ENCODE measurements at places on chromosomes 4 and X. TPM values are rescaled to one million over a fixed set of nuclear protein-coding genes. Genes with fewer than 3 reads are reported as not detected.

DNA sequence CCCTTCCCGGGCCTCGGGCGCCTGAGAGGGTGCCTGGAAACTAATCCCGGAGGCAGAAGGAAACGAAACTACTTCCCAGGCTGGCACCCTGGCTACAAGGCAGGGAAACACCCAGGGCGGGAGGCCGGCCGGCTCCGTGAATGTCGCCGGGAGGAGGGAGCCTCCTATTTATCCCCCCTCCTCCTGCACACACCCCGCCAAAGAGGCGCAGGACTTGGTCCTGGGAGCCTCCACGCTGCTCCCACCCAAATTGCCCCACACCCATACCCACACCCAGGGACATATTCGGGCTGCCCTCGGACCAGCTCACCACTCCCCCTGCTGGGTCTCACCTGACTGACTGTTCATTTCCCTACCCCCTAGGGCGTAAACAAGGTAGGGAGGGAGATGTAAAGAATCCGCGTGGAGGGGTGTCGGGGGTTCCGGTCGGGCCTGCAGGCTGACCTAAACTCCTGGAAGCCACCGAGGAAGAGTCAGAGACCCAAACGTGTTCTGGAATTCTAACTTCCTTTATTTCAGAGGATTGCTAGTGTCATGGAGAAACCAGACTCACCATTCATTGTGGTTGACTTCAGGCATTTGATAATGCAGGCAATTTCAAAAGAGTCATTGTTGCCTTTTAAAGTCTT is at the start of gene BTC:
BTC (minus strand) TSS at position 142 of the 629 bp plus-strand sequence. CDS start 198 bp downstream, outside the sequence.
- peaks cover 4% of the 10 kb centered on the region for H3K27me3 ChIP-seq
- H3K36me3 ChIP-seq = no peaks in the 10 kb centered on the region
- H3K4me1 ChIP-seq = peaks cover 17% of the 10 kb centered on the region
- no peak for DNase-seq
- peak within 1 kb of the TSS; percentile 61 for H3K27ac ChIP-seq
- H3K4me3 ChIP-seq = peak within 1 kb of the TSS; percentile 53

GRCh38 chr4:174222266-174222872 is 61.1 kb downstream of the FBXO8 start:
- H3K27me3 ChIP-seq = peaks cover 29% of the 10 kb centered on the region
- H3K4me1 ChIP-seq = peaks cover 12% of the 10 kb centered on the region
- H3K4me3 ChIP-seq = no peak overlapping the region

Gene CFP
- 3.5 TPM for total RNA-seq

DNA sequence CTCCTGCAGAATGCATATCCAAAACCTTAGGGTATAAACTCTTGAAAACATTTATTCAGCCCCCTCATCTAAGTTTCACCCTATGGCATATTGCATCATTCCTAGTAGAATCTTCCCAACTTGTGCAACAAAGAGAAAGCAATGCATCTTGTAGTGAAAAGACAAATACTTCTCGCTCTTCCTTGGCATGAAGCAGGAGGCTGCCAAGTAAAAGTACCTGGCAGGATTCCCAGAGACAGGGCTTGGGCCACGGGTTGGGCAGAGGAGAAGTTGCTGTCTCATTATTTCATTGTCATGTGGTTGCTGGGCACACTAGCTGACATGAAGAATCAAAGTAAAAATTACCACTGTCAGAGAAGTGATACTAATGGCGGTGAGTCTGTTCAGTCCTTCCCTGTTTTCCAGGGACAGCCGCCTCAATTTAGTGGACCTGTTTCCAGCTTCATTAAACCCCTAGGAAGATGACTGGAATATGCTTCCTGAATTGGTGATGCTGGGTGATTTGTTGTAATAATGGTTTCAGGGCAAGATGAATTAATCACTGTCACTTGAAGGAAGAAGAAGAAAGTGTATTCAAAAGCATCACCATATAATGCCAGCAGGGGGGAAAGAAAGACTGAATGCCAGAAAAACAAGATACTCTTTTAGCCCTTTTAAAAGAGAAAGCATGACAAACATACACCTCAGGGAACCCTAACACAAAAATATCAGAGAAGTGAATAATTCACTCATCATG is 380.5 kb upstream of the IGFBP7 start:
- DNase-seq = no peak
- H3K27me3 ChIP-seq = no peaks in the 10 kb centered on the region

Gene SRPK3
- 0.49 TPM for total RNA-seq

- H3K27ac ChIP-seq = no peak overlapping the region
- DNase-seq = no peak
- H3K36me3 ChIP-seq = no peaks in the 10 kb centered on the region
- H3K27me3 ChIP-seq = no peaks in the 10 kb centered on the region
- no peaks in the 10 kb centered on the region for H3K4me1 ChIP-seq
Observed at GRCh38 chr4:69490271-69490670, 5.4 kb downstream of the UGT2B4 start.

DNA sequence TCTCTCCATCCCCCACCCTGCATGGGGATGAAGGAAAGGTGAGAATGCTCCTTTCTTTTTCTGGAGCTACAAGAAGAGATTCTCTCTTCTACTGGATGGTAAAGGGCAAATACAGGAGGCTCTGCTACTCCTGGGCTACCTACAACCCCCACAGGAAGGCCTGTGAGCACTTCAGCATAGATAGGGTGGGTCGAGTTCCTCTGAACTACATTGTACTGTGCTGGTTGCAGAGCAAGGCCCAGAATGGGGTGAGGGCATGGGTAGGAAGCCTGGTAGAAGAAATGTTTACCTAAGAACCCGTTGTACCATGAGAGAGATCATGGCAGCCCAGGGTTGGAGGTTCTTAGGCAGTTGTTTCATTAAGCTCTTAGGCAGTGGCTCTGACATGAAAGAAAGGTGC is 510.4 kb downstream of the MID1IP1 start:
- H3K27me3 ChIP-seq = no peaks in the 10 kb centered on the region
- peaks cover 8% of the 10 kb centered on the region for H3K4me1 ChIP-seq
- no peak for DNase-seq
- H3K27ac ChIP-seq = no peak overlapping the region
- H3K4me3 ChIP-seq = no peak overlapping the region
- H3K36me3 ChIP-seq = no peaks in the 10 kb centered on the region

GRCh38 chr4:174516345-174516744 is 5.9 kb downstream of the HPGD start:
- H3K27me3 ChIP-seq = no peaks in the 10 kb centered on the region
- no peaks in the 10 kb centered on the region for H3K36me3 ChIP-seq
- DNase-seq = no peak
- no peak overlapping the region for H3K27ac ChIP-seq
- H3K4me1 ChIP-seq = peaks cover 4% of the 10 kb centered on the region

DNA sequence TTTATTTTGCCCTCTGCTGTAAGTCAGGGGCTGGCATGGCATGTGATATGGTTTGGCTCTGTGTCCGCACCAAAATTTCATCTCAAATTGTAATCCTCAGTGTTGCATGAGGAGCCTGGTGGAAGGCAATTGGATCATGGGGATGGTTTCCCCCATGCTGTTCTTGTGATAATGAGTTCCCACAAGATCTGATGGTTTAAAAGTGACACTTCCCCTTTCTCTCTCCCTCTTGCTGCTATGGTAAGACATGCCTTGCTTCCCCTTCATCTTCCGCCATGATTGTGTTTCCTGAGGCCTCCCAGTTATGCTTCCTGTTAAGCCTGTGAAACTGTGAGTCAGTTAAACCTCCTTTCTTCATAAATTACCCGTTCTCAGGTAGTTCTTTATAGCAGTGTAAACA is 72.0 kb upstream of the MSX1 start:
- no peaks in the 10 kb centered on the region for H3K4me1 ChIP-seq
- no peak for DNase-seq
- H3K4me3 ChIP-seq = no peak overlapping the region

GRCh38 chrX:102599951-102600579 is 750 bp downstream of the ARMCX5 start:
- DNase-seq = no peak
- H3K36me3 ChIP-seq = no peaks in the 10 kb centered on the region
- H3K27ac ChIP-seq = peak overlapping the region; percentile 73
- no peaks in the 10 kb centered on the region for H3K27me3 ChIP-seq

GRCh38 chrX:135893294-135893817 is at the start of the genes CT45A10 and SAGE1:
Gene CT45A10 (minus strand): TSS chrX:135893444. CDS start chrX:135885344, 8,100 bp downstream.
Gene SAGE1 (plus strand): TSS chrX:135893716. CDS start chrX:135896243, 2,527 bp downstream.
- H3K27me3 ChIP-seq = no peaks in the 10 kb centered on the region
- H3K4me3 ChIP-seq = no peak within 1 kb of the TSS
- H3K27ac ChIP-seq = no peak within 1 kb of the TSS
- DNase-seq = no peak
- no peaks in the 10 kb centered on the region for H3K4me1 ChIP-seq
- H3K36me3 ChIP-seq = no peaks in the 10 kb centered on the region

- H3K27ac ChIP-seq = no peak overlapping the region
- H3K4me3 ChIP-seq = no peak overlapping the region
- no peaks in the 10 kb centered on the region for H3K36me3 ChIP-seq
- peaks cover 4% of the 10 kb centered on the region for H3K4me1 ChIP-seq
- H3K27me3 ChIP-seq = no peaks in the 10 kb centered on the region
- no peak for DNase-seq
Observed at GRCh38 chr4:71275570-71275969, 63.2 kb upstream of the SLC4A4 start.

DNA sequence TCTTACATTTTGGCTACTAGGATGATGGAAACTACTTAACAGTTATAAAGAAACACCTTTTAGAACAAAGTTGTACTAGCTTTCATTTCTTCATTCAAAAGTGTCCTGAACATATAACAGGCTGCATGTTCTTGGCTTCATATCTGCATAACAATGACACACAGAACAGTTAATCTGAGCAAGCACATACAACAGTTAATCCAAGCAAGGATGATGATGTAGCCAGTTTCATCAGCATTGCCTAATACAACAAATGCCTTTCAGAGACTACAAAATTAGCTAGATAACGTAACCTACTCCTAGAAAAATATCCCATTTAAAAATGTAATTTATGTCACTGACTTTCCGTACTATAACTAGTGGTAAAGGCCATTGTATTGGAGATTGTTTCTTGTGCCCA is 182.1 kb downstream of the SCFD2 start:
- DNase-seq = no peak
- no peaks in the 10 kb centered on the region for H3K27me3 ChIP-seq
- no peaks in the 10 kb centered on the region for H3K4me1 ChIP-seq
- no peaks in the 10 kb centered on the region for H3K36me3 ChIP-seq
- H3K4me3 ChIP-seq = no peak overlapping the region
- H3K27ac ChIP-seq = no peak overlapping the region

GRCh38 chr4:81580346-81580993 is 108.8 kb upstream of the RASGEF1B start:
- no peak for DNase-seq
- no peaks in the 10 kb centered on the region for H3K27me3 ChIP-seq

DNA sequence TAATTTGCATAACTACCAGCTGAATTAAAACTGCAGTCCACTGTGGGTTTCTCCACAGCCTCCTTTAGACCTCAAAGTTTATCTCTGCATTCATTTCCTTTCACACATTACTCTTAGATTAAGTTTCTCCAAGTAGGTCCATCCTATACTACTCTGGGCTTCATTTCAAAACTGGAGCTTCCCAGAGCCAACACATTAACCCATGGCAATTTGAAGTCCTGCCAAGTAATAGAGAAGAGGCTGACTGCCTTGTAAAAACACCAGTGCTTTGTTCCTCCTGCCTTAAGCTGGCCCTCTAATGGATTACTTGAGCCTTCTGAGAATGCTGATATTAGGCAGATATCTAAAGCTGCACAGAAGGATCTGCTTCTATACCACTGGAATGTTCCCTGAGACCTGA is 997.2 kb upstream of the SLIT2 start:
- H3K27me3 ChIP-seq = no peaks in the 10 kb centered on the region
- no peaks in the 10 kb centered on the region for H3K4me1 ChIP-seq
- H3K4me3 ChIP-seq = no peak overlapping the region
- no peak for DNase-seq
- H3K27ac ChIP-seq = no peak overlapping the region

Gene LRP2BP
- total RNA-seq = 1.4 TPM

GRCh38 chrX:34873500-34874225 is 68.9 kb upstream of the FAM47B start:
- H3K27ac ChIP-seq = no peak overlapping the region
- DNase-seq = no peak
- no peaks in the 10 kb centered on the region for H3K36me3 ChIP-seq

- no peaks in the 10 kb centered on the region for H3K36me3 ChIP-seq
- no peak overlapping the region for H3K4me3 ChIP-seq
- no peaks in the 10 kb centered on the region for H3K4me1 ChIP-seq
- no peak overlapping the region for H3K27ac ChIP-seq
Observed at GRCh38 chr4:66927937-66928336, 617.4 kb downstream of the CENPC start.

Gene ADGRL3
- 10.1 TPM for total RNA-seq

Gene RIBC1
- total RNA-seq = 0.56 TPM

- peaks cover 89% of the 10 kb centered on the region for H3K36me3 ChIP-seq
- peaks cover 2% of the 10 kb centered on the region for H3K4me1 ChIP-seq
- no peaks in the 10 kb centered on the region for H3K27me3 ChIP-seq
- DNase-seq = no peak
Observed at GRCh38 chr4:102599886-102600285, 98.7 kb downstream of the NFKB1 start.

DNA sequence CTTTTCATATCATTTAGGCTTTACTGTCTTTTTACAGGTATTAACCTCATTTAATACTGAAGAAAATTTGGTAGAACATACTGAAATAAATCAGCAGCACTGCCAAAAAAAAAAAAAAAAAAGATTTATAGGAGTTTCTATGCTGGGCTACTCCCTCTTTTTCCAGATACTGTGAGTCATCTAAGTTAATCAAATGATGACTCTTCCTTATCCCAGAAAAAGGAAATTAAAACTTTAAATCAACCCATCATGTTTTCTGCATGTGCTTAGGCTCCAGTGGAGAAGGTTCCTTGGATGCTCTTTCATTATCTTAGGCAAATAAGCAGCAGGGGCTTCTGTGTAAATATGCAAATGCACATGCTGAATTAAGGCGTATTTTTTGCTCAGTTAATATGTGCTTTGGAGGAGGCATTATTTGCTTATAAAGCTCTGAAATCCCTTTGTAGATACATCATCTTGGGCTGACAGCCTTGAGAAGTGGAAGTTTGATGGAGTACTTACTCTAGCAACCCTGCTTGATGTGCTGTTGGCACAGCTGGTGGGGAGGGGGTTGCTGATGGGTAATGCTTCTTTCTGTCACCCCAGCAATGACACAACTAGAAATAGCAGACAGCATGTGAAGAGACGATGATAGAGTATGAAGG is 136.1 kb downstream of the C4orf33 start:
- no peaks in the 10 kb centered on the region for H3K4me1 ChIP-seq
- no peak overlapping the region for H3K4me3 ChIP-seq
- no peak for DNase-seq
- H3K36me3 ChIP-seq = no peaks in the 10 kb centered on the region
- H3K27ac ChIP-seq = no peak overlapping the region
